Glutamatergic neuron (in vitro differentiated cells): ENCODE measurements at places on chromosomes 3 and 15. TPM values are rescaled to one million over a fixed set of nuclear protein-coding genes. Genes with fewer than 3 reads are reported as not detected.

SOX2 gene
- 23.5 TPM for total RNA-seq

MGLL gene
- 10.3 TPM for total RNA-seq

NRROS gene
- total RNA-seq: 0.42 TPM

ATP11B gene
- 36.2 TPM for total RNA-seq

CERS3 gene
- not detected for total RNA-seq

CFAP100 gene
- total RNA-seq: not detected

WWTR1 gene
- total RNA-seq: 2.3 TPM

GPR15 gene
- not detected for total RNA-seq

TMEM207 gene
- total RNA-seq: not detected

KNG1 gene
- total RNA-seq: not detected

FRMD5 gene
- total RNA-seq: 43.8 TPM
